ENCODE measurements at places on chromosomes 7 and 10.
A peak's percentile ranks its signal among the peaks of the same experiment; 100 is the strongest.

GRCh38 chr10:7409045-7409731, 1.6 kb downstream of the SFMBT2 start:
- DNase-seq: peak; percentile 66

DNA sequence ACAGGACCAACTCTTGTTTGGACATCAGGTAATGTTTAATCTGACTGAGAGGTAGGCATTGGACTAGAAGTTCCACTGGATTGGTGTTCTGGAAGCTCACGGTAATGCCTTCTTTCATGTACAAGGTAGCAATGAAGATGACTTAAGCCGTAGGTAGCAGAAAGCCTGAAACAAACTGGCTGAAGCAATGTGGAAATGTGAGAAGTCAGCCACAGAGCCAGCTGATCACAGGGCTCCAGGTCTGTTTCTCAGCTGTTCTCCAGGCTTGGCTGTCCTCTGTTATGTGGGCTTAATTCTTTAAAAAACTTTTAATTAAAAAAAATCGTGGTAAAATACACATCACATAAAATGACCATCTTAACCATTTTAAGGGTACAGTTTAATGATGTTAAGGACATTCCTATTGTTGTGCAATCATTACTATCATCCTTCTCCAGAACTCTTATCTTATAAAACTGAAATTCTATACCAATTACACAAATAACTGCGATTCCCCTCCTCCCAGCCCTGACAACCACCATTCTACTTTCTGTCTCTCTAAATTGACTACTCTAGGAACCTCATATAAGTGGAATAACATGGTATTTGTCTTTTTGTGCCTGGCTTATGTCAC, 101.4 kb upstream of the ZNF32 start:
- DNase-seq: no peak

GRCh38 chr7:28778786-28779185, 179.3 kb downstream of the TRIL start:
- no peak for DNase-seq

DNA sequence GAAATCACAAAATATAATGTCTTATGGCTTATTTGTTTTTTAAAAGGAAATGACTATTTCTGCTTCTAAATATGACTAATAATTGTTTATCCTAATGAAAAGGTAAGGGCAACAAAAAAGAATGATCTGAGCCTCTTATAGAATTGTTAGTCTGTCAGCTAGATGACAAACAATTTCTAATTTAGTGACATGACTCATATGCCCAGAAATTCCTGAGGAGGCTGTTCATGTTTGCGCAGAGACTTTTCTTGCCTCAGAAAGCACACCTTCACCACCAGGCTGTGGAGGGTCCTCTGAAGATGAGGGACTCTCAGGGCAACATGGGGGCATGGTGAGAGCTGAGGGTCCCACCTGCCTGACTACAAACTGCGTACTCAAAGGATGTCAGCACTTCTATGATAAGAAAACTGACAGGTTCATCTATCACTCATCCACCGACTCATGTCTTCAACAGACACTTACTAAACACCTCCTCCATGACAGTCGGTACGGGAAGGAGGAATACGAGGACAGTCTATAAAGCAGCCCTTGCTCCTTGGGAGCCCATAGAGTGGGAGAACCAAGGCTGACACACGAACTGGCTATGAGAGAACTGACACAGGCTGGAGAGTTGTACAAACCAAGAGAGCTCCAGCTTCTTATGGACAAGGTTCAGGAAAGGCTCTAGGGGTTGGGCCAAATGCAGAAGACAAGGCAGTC, 102.0 kb downstream of the PKD1L1 start:
- no peak for DNase-seq

GRCh38 chr7:1366801-1367405, 92.4 kb downstream of the MICALL2 start:
- no peak for DNase-seq

- no peak for DNase-seq
Measured at GRCh38 chr10:11184093-11184492, 166.4 kb downstream of the CELF2 start.

DNA sequence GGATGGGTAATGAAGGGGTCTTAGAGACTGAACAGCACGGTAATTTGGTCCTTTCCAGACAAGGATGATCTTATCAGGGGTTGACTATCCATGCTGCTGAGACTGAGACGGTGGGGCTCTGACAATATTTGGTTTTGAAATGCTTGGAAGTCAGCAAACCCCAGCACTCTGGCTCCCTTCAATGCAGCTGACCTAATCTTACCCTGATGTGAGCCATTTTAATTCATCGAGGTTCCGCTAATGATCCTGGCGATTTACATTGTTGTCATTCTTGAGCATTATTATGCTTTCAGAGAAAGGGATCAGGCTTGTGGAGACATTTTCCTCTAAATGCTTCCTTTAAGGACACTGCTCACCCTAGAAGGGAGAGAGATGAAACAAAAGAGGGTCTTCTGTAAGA, 114.6 kb upstream of the BMPER start:
- no peak for DNase-seq

DNA sequence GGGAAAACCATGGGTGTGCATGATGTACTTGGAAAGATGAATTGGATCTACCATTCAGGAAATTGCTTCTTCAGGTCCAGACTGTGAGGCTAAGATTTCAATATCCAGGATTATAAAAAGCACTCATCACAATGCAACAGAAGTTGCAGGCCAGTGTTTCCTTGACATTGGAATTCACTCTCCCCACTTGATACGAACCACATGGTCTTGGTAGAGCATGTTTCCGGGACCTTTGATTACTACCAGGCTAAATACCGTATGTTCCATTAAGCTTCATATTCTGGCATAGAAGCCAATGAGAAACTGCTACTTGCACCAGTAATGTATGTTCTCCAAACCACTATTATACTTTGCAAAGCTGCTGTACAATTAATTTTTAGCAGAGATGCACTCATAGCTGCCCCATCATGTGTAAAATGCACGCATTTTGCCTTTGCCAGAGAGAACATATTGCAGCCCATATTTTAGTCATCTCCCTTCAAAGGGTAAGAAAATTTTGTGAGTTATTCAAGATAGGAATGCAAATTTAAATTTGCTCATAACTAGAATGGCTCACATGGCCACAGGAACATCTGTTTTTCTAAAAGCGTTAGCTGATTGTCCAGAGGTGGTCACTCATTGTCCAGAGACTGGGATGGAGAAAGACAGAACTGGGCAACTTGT, 8.1 kb downstream of the FRMD4A start:
- DNase-seq: no peak

GRCh38 chr7:2608921-2609411, 22.8 kb upstream of the TTYH3 start:
- DNase-seq: no peak

DNA sequence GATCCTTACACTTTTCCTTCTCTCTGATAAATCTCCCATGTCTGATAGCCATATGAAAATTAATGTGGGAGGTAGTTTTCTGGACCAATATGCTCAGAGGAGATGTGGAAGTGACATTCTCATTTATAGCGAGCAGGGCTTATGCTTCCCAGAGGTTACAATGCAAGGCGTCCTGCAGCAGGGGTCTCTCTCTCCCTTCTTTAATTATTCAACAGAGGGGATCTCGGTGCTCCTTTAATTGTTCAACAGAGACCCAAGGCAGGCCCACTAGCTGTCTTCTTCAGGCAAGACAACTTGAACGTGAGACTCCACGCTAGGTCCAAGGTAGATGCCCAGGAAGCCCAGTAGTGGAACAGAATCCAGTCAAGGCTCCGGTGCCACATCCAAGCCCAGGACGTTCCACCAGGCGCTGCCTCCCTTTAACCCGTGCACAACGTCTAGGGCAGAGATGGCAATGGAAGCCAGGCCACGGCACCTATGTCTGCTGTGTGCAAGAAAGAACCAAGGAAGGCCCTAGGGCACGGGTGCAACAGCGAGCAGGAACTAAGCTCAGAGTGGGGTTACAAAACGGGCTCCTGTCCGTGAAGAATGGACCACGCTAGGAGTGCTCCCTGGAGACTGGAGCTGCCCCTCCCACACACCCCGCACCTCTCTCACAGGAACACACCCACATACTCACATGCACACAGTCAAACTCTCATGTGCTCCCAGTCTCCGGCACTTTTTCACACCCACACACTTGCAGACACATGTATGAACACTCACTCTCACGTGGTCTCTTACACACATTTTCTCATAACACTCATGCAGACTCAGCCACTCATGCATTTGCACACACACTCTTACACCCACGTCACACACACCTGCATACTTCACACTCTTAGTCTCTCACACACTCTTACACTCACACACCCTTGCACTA, 230.4 kb downstream of the TNS3 start:
- no peak for DNase-seq

- no peak for DNase-seq
Measured at GRCh38 chr7:137073571-137074325, 205.3 kb downstream of the CHRM2 start.

- no peak for DNase-seq
Measured at GRCh38 chr10:128861018-128861901, 605.8 kb upstream of the MGMT start.

- no peak for DNase-seq
Measured at GRCh38 chr10:131176907-131177306, 134.6 kb downstream of the TCERG1L start.

- no peak for DNase-seq
Measured at GRCh38 chr7:98217623-98218582, 6.7 kb downstream of the BHLHA15 start.

- no peak for DNase-seq
Measured at GRCh38 chr7:132551886-132552285, 24.4 kb downstream of the PLXNA4 start.

- DNase-seq: no peak
Measured at GRCh38 chr7:155257482-155258225, 40.0 kb upstream of the INSIG1 start.

DNA sequence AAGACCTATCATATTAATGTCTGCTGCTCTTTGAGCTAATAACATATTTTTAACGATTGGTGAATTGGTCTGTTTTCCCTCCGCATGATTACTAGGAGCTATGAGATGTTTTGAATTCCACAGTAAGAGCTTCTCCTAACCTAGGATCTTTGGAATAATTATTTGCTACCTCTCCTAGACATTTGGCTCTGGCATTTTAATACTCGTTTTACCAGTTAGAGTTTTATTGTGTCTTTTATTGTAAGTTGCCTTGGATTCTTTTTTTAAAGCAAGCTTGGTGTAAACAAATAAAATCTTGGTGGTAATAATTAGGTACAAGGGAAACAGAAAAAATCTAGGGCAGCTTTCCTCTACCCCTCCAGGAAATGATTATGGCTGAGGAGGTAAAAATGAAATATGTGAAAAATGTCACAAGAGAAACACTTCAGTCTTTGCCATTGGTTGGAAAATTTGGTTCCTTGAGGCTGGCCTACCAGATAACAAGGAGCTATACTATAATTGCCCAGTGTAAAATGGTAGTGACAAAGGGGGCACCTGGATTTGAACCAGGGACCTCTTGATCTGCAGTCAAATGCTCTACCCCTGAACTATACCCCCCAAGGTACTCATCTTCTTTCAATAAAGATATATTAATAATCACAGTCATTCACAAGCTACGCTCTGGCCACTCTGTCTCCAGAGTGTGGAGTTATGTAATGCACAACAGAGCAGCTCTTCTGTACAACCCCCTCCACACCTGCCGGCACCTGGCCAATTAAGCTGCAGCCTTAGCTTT, 85.4 kb downstream of the ZNF777 start:
- DNase-seq: no peak

GRCh38 chr7:17376595-17376994, 78.1 kb downstream of the AHR start:
- DNase-seq: no peak

DNA sequence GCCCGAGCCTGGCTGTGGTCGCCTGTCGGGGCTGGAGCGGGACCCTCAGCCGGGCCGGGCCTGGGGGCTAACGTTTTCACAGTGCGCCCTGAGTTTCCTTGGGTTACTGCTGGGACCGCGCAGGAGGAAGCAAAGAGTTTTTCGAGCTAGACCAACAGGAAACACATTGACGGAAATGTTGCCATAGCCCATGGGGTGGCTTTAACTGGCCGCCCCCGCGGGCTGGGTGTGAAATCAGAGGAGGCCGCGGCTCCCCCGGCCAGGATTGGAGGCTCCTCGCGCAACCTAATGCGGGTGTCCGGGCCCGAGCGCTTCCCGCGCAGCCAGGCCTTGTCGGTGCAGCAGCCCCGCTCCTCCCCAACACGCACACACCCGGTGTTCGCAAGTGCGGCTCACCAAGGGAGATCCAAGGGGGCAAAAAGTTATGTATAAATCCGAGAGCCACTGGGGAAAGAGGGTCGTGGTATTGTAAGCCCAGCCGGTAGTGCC, 1.9 kb downstream of the HHEX start:
- DNase-seq: no peak

DNA sequence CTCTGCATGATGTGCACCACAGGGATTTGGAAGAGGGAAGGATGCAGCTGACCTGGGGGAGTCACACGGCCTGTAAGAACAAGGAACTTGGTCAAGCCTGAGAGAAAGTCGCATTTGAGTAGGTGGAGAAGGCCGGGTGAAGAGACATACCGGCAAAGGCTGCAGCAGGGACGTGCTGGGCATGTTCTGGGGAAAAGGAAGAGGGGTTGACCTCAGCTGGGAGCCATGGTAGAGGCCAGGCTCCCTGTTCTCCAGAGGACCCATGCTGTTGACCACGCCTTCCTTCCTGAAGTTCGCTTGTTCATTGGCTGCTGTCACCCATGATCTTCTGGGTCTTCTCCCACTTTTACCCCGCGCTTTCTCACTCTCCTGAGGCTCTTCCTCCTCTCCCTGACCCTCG, 84.5 kb downstream of the HTR5A start:
- no peak for DNase-seq

DNA sequence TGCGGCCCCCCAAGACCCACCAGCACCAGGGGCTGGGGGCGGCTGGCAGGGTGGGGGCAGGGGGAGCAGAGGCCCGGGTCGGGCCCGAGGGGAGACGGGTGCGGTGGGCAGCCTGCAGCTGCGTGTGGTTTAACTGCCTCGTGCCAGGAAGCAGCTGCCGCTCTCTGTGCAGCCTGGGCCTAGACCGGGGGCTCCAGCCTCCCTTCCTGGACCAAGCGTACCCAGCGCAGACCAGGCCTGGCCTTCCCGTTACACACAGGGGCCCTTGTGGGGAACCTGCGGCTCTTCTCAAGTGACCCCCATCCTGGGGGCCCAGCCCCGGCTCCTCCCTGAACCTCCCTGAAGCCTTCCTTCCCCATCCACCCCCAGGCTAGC, 6.6 kb upstream of the INTS1 start:
- no peak for DNase-seq

DNA sequence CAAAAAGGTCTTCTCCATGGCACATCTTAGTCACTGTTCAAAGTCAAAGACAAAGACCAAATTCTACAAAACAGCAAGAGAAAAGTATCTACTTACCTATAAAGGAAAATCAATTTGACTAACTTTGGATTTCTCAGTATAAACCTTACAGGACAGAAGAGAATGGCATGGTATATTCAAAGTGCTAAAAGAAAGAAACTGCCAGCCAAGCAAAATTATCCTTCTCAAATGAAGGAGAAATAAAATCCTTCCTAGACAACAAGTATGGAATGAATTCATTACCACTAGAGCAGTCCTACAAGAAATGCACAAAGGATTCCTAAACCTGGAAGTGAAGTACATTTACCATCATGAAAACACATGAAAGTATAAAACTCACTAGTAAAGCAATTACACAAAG, 235.5 kb downstream of the STK31 start:
- no peak for DNase-seq

- DNase-seq: no peak
Measured at GRCh38 chr7:80488406-80488805, 23.5 kb downstream of the GNAT3 start.

Data from activated naive CD4-positive, alpha-beta T cell treated with anti-CD3 and anti-CD28 coated beads, Interleukin-2, amount 50 U/mL, for 16 hours (primary cell).